ENCODE measurements at places on chromosomes 11 and 22. TPM values are rescaled to one million over a fixed set of nuclear protein-coding genes. Genes with fewer than 3 reads are reported as not detected.

DNA sequence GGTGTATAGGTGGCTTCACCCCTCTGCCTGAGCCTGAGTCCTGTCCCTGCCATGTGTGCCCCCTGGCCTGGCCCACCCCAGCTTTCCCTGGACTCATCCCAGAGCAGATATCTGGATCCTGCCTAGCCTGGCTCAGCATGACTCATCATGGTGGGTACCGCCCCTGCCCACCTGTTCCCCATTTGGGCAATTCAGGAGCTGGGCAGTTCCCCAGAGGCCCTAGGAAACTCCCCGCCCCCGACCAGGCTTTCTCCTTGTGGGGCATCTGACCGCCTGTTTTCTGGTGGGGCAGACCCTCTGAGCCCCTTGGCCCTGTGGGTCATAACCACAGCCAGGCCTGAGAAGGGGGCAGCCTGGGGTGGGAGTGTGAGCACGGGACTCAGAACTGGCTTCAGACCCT, 4.4 kb downstream of the TSPO start:
- no peak for DNase-seq

DNA sequence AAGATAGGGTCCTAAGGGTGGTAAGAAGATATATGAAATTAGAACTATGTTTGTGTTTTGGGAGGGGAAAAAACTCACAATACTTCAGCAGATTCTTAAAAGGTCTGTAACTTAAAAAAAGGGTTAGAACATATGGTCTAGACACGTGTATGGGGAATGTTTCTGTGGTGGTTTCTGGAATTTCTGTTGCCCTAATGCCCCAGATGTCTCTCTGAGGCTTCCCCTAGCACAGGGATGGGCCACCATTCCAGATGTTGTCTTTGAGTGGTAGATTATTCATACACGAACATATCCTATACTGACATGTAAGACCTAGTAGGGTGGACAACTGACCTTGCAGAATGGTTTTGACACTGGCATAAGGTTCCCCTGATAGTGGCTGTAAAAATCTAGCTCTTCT, 26.2 kb downstream of the EHF start:
- DNase-seq = no peak

GRCh38 chr11:78424334-78425270, 7.0 kb upstream of the GAB2 start:
- DNase-seq = peak; percentile 57

- DNase-seq = no peak
Measured at GRCh38 chr11:8683115-8683807, 669 bp downstream of the RPL27A start.

GRCh38 chr11:122023614-122024250, 92.3 kb downstream of the BLID start:
- DNase-seq = no peak

- no peak for DNase-seq
Measured at GRCh38 chr22:45612451-45612901, 59.2 kb upstream of the ATXN10 start.

GRCh38 chr11:30459821-30460220, 126.3 kb downstream of the MPPED2 start:
- DNase-seq = no peak

The BTBD18 gene
- polyA plus RNA-seq = 0.41 TPM

The SERHL2 gene
- 11.8 TPM for polyA plus RNA-seq

The CRACR2B gene
- 23.3 TPM for polyA plus RNA-seq

The NLRP14 gene
- polyA plus RNA-seq = 0.26 TPM

The DEFB108B gene
- not detected for polyA plus RNA-seq
